Sigmoid colon (tissue), 7 donors: ENCODE measurements at places on chromosomes 1 and 21. TPM values are rescaled to one million over a fixed set of nuclear protein-coding genes. Genes with fewer than 3 reads are reported as not detected.

The ABCA4 gene
- 1.1 TPM for total RNA-seq

The TTLL10 gene
- not detected for total RNA-seq

- DNase-seq, result no peak
These were observed 110.5 kb upstream of the CDC42BPA start for GRCh38 chr1:227428803-227429202.

- peak; percentile 19 for DNase-seq
These were observed 39.1 kb upstream of the LRRC3 start for GRCh38 chr21:44416193-44416592.

DNA sequence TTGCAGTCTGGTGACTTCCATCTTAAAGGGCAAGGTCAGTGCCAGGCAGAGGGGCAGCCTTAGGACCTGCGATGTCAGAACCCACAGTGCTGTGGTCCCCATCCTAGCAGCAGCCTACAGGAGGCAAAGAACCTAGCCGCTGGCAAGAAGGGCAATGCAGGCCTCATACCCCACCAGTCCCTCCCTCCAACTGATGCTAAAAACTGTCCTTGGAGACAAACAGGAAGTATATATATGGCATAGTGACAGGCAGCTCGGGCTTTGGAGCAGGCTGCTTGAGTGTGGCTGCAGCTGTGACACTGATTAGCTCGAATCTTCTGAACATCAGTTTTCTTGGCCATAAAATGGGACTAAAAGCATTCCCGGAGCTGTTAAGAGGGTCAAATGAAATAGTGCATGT lies 156.0 kb upstream of the VAMP3 start:
- DNase-seq, result peak; percentile 28

GRCh38 chr1:24257373-24257772 lies 61.8 kb upstream of the GRHL3 start:
- DNase-seq, result no peak
